G401 (cell line): ENCODE measurements at places on chromosomes 1 and 21.

- no peak for DNase-seq
Measured at GRCh38 chr1:201594575-201595245, 55.8 kb downstream of the NAV1 start.

GRCh38 chr1:15968172-15968571, 7.7 kb downstream of the ZBTB17 start:
- no peak for DNase-seq

DNA sequence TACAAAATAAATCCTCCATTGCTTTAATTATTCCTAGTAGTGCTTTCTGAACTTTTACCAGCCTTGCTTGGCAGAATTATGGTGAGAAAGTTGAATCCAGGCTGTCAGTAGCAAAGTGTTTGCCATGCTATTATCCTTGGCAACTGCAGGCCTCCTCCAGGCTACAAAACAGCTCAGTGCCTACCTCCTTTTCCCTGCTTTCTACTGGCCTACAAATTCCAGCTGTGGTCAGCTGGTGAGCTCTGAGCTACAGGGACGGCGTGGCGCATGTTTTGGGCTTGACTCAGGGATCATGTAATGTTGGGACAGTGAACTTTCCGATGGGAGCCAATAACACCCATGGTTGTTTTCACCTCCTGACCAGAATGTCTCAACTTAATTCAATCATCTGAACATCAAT, 456.1 kb upstream of the ADAMTS5 start:
- DNase-seq, result no peak

DNA sequence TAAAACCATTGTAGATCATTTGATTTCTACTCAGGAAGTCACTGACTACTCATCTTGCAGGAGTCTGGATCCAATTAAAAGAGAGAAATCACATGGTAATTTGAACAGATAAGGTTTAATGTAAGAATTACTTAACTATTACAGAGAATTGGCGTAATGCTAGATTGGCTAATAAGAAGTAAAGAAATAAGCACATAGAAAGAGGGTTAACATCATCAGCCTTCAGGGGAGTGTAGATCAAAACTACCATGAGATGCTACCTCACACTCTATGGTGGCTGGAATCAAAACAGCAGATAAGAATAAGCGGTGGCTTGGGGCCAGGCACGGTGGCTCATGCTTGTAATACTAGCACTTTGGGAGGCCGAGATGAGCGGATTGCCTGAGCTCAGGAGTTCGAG, 11.7 kb downstream of the ST3GAL3 start:
- DNase-seq, result no peak

- DNase-seq, result peak; percentile 55
Measured at GRCh38 chr21:36134803-36135390, at the start of gene CBR3. Gene CBR3 (plus strand): TSS chr21:36135079. CDS start chr21:36135193, 114 bp downstream.

DNA sequence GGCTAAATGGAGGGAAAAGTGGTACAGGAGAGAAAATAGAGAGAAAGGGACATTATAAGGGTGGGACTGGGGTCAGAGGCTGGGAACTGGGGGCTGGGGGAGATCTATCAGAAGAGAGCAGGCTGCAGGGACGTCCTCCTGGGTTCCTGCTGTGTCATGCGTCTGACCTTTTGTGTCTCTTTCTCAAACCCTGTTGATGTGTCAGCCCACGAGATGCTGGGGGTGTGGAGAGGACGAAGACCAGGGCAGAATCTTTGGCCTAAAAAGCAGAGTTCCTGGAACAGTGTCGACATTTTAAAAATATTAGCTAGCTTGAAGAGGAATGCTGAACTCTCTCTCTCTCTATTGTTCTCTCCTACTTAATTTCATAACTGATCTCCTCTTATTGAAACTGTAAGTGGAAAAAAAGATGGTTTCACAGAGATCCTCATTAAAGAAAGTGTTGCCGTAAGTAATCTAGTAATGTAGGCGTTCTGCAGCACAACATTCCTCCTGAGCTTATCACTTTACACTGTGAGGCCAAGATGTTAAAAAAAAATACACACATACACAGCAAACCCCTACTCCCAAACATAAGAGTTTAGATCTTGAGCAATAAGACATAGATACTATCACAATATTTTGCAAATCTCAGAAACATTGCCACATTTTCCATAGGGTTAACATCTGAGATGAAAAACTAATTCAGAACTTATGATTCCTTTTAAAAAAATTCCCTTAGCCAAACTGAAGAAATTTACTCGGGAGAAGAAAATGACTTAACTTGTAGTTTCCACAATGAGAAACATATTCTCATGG, 52.6 kb downstream of the RUNX1 start:
- DNase-seq, result no peak

DNA sequence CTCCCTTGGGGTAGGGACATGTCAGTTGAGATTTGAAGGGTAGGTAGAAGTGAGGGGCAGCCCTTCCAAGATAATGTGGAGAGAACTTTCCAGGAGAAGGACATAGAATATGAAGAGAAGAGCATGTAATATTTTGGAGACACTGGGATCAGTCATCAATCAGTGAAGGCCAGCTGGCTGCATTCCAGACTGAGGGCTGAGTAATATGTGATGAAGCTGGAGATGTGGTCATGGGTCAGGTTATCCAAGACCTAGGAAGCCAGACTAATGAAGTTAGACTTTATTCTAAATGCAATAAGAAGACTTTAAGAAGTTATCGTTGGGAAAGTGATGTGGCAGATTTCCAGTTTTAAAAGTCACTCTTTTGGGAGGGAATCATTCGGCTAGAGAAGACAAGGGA, 262.0 kb downstream of the HMCN1 start:
- DNase-seq, result no peak

- DNase-seq, result no peak
Measured at GRCh38 chr1:236875975-236876374, 80.9 kb downstream of the MTR start.

GRCh38 chr1:234000557-234001041, 96.1 kb downstream of the SLC35F3 start:
- no peak for DNase-seq

DNA sequence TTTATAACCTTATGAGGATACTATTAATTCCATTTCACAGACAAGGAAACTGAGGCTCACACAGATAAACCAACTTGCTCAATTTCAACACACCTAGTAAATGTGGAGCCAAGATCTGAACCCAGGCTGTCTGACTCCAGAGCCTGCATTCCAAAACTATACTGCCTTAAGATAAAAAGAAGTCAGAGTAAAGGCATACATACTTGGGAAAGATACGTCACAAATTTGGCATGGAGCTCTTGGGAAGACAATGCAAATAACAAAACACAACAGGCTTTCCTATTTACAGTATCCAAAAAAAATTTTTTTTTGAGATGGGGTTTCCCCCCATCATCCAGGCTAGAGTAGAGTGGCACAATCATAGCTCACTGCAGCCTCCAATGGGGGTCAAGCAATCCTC, 5.9 kb downstream of the AKT3 start:
- DNase-seq, result no peak

DNA sequence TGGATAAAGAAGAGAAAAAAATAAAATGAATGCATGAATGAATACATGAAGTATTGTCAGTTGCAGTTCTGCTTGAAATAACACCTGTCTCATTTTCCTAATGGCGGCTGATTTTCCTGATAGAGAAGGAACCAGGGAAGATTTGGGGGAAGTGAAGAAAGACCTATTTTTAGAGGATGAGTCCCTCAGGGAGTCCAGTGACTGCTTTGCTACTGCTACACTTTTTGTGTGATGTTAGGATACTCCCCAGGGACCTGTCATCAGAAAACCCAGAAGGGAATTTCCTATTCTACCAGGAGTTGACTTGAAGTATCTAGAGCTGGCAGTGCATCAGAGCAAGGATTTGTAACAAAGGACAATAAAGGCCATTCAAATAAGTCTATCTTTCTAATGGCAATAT, 114.8 kb downstream of the MAB21L3 start:
- DNase-seq, result no peak

DNA sequence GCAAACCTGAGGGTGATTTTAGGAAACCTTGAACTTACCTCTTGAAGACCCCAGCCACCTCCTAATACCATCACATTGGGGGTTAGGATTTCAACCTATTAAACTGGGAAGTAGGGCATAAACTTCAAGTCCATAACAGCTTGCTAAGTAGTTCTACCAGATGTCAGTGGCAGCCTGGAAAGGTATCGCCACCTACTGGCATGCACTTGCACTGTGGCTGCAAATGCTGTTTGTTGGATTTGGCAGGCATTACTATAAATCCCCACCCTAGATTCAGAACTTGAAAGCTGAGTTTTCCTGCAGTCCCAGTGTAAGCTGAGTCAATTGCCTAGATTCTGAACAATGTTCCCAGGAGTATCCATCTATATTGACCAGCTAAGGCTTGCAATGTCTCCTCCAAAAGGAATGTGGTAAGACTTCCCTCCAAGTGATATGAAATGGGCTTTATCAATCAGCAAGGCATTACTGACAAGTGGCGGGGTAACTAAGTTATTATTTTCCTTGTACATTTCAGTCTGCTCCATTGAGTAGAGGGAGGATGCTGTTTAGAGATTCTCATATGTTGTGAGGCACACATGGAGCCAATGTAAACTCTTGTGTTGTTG, 474.5 kb downstream of the PTPRC start:
- no peak for DNase-seq

DNA sequence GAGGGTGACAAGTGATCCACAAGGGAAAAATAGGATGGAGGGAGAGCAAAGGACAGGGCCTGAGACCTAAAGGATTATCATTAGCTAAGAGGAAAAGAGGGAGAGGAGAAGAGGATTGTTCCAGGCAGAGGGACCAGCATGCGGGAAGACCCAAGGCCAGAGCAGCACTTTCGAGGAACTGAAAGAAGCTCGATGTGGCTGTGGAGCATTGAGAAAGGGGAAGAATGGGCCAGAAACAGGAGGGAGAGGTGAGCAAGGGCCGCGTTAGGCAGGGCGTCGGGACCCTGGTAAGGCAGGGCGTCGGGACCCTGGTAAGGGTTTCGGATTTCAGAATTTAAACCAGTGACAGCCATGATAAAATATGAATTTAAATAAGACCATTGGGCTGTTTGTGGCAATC, 22.8 kb upstream of the CSF1 start:
- DNase-seq, result no peak

GRCh38 chr1:66761221-66761620, 9.0 kb downstream of the DYNLT5 start:
- DNase-seq, result no peak

- no peak for DNase-seq
Measured at GRCh38 chr1:22683547-22683946, 27.1 kb upstream of the EPHB2 start.

- DNase-seq, result peak; percentile 12
Measured at GRCh38 chr1:51472359-51472758, 46.7 kb downstream of the EPS15 start.

- peak; percentile 60 for DNase-seq
Measured at GRCh38 chr1:115977499-115978258, 1.4 kb downstream of the SLC22A15 start.

- no peak for DNase-seq
Measured at GRCh38 chr1:91827459-91828321, 58.3 kb downstream of the TGFBR3 start.

DNA sequence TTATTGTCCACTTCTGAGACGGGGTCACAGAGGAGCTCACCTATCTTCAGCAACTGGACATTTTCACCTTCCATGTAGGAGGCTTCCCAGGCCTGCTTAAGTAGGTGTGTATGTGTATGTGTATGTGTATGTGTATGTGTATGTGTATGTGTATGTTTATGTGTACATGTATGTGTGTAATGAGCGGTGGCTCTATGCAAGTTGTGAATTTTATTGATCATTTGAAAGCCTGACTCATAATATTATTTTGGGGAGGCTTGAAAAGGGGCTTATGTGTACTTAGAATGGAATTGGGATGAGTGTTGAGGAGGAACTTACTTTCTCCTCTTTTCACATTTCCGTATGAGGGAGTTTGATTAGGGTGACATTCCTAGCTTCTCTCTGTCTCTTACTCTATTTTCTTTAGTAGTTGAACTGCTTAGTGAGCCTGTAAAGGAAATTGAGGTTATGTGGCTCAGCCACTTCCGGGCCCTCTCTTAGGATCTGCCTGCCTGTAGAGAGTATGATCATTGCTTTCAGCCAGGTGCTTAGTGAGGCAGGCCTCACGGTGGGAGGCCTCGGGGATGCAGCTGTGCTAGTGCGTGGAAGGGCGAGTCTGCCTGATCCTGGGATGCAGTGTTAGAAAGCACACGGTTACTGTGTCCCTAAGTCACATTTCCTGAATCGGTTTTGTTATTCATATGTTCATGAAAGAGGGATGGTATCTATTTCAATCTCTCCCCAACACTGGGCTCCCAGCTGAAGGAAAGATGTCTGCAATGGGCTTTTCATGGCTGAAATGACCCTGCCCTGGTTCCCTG, 61.0 kb downstream of the IER5 start:
- DNase-seq, result no peak

DNA sequence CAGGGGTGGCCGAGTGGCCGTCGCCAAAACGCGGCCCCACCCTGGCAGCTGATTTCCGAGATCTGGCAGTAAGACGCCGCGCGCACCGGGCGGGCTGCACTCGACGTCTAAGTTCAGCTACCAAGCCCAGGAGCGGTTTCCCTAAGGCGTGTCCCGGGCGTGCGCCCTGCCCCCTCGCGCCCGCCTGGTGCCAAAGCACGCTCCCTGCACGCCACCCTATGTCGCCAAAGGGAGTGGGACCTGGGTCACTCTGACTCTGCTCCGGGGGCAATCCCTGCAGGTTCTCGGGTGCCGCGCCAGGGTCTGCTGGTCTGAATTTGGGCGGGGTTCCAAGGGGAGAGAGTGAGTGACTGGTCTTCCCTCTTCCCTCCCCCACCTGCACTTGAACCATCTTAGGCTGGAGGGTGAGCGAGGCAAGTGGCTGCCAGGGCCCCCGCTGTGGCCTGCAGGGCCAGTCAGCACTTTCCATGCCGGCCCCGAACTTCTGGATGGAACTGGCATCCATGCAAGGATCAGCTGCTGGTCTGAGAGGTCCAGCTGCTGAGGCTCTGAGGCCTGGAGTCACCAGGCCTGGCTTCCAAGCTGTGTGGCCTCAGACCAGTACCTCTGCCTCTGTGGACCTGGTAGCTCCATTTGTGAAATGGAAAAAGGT, at the start of gene LRRC38:
Gene LRRC38 (minus strand): TSS at position 109 of the 652 bp plus-strand sequence. CDS start 410 bp downstream, outside the sequence.
- no peak for DNase-seq

DNA sequence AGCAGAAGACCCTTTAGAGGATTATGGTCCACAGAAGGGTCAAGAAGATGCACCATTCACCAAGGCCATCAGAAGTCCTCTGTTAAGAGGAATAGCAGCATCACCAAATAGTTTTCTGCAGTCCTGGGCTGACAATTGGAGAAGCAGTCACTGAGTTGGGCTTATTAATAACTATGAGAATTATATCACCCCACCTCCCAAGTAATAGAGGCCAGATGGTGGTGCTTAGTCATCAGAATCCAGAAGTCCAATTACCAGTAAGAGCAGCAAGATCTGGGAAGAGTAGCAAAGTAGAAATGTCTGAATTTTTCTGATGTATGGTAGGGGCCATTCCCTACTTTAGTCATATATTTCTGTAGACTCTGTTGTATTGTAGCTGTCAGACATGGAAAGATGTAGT, 6.1 kb upstream of the PSMA5 start:
- DNase-seq, result no peak

DNA sequence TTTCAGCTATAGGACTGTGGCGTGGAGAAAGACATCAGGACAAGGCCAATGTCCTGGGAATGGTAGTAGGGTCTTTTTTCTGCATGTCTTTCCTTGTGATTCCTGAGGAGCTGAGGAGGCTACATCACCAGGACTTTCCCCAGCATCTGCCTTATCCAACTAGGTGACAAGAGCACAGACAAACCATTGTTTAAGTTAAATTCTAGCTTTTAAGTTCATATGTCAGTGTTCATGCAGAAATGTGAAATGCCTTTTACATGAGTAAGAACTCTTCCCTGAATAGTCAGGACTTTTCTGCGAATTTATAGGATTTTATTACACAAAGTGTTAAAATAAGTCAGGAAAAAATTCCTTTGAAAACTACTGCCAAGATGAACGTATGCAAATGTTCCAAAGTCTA, 154.2 kb downstream of the PTGER3 start:
- DNase-seq, result no peak
